ENCODE measurements at places on chromosomes 2 and 18. TPM values are rescaled to one million over a fixed set of nuclear protein-coding genes. Genes with fewer than 3 reads are reported as not detected.
A peak's percentile ranks its signal among the peaks of the same experiment; 100 is the strongest.

Gene ERICH2
- polyA plus RNA-seq, result not detected

Gene IGFBP2
- polyA plus RNA-seq, result 261 TPM

Gene ANO7
- 0.81 TPM for polyA plus RNA-seq

Gene TYMS
- polyA plus RNA-seq, result 136 TPM

Gene PSMA8
- not detected for polyA plus RNA-seq

Gene ITPRIPL1
- polyA plus RNA-seq, result 2.6 TPM

Gene DYNAP
- polyA plus RNA-seq, result not detected

Gene MATN3
- polyA plus RNA-seq, result 1.8 TPM

Gene CDCA7
- 14.9 TPM for polyA plus RNA-seq

Gene UNC80
- not detected for polyA plus RNA-seq

Gene CFC1
- not detected for polyA plus RNA-seq

Gene LRP1B
- polyA plus RNA-seq, result 0.03 TPM

Gene DSC1
- not detected for polyA plus RNA-seq

Gene ATP8B1
- 42.7 TPM for polyA plus RNA-seq

- H3K4me1 ChIP-seq, result no peaks in the 10 kb centered on the region
- no peak for DNase-seq
- no peaks in the 10 kb centered on the region for H3K27me3 ChIP-seq
Measured at GRCh38 chr2:58900246-58901027, 659.3 kb upstream of the FANCL start.

DNA sequence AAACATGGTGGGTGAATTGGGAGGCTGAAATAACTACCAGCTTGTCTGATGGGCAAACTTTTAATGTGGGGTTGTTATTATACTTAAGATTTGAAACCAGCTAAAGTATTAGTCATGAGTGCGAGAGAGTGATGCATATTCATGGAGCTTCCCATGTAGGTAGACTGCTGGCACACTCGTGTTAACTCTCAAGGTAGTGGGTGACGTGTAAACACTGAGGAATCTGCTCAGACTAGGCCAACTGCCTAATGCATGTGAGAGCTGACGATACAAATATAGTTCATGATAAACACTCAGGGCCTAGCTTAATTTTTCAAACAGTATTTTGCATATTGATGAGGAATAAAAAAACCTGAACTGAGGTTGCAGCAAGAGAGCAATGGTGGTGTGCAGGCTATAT, 1165.7 kb upstream of the PIK3C3 start:
- H3K27ac ChIP-seq, result no peak overlapping the region
- H3K36me3 ChIP-seq, result no peaks in the 10 kb centered on the region
- DNase-seq, result no peak
- no peak overlapping the region for H3K4me3 ChIP-seq

DNA sequence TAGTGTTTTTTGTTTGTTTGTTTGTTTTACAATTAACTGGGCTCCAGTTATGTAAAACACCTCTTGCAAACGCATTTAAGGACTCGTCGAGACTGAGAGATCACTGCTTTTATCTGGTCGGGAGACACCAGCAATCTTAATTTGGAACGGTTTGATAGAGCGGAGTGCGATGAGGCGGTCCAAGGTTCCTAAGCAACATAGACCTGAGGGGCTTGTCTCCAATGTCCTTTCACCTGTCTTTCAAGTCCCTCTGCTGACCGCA, 729 bp upstream of the SELENOI start:
- peak overlapping the region; percentile 93 for H3K27ac ChIP-seq
- H3K4me1 ChIP-seq, result peaks cover 20% of the 10 kb centered on the region
- DNase-seq, result no peak
- no peaks in the 10 kb centered on the region for H3K36me3 ChIP-seq
- no peaks in the 10 kb centered on the region for H3K27me3 ChIP-seq
- peak overlapping the region; percentile 93 for H3K4me3 ChIP-seq

DNA sequence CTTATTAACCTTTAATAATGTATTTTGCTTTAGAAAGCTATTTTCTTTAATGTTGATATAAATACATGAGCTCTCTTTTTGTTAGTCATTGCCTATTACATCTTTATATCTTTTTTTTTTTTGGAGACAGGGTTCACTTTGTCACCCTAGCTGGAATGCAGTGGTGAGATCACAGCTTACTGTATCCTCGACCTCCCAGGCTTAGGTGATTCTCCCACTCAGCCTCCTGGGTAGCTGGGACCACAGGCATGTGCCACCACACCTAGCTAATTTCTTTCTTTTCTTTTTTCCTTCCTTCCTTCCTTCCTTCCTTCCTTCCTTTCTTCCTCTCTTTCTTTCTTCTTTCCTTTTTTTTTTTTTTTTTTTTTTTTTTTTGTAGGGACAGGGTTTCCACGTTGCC, 15.4 kb downstream of the NAB1 start:
- H3K4me3 ChIP-seq, result no peak overlapping the region
- no peak for DNase-seq
- no peak overlapping the region for H3K27ac ChIP-seq
- peaks cover 3% of the 10 kb centered on the region for H3K36me3 ChIP-seq
- no peaks in the 10 kb centered on the region for H3K4me1 ChIP-seq

DNA sequence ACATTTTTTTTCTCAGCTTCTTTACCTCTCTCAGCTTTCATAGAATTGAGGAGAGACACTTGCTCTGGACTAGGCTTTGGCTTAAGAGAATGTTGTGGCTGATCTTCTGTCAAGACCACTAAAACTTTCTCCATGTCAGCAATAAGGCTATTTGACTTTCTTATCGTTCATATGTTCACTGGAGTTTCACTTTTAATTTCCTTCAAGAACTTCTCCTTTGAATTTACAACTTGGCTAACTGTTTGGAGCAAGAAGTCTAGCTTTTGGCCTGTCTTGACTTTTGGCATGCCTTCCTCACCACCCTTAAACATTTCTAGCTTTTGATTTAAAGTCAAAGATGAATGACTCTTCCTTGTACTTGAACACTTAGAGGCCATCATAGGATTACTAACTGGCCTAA, 104.4 kb upstream of the SLC39A10 start:
- no peak overlapping the region for H3K27ac ChIP-seq
- no peak for DNase-seq
- H3K27me3 ChIP-seq, result no peaks in the 10 kb centered on the region
- no peaks in the 10 kb centered on the region for H3K4me1 ChIP-seq

GRCh38 chr18:76747676-76748075, 74.7 kb upstream of the ZNF236 start:
- no peaks in the 10 kb centered on the region for H3K4me1 ChIP-seq
- DNase-seq, result peak; percentile 53
- H3K36me3 ChIP-seq, result no peaks in the 10 kb centered on the region

- DNase-seq, result no peak
- peaks cover 24% of the 10 kb centered on the region for H3K36me3 ChIP-seq
- no peak overlapping the region for H3K4me3 ChIP-seq
- no peak overlapping the region for H3K27ac ChIP-seq
Measured at GRCh38 chr2:20257411-20257810, 32.5 kb upstream of the SDC1 start.

- H3K4me1 ChIP-seq, result peaks cover 11% of the 10 kb centered on the region
- no peak overlapping the region for H3K27ac ChIP-seq
- H3K36me3 ChIP-seq, result no peaks in the 10 kb centered on the region
Measured at GRCh38 chr2:144156736-144157640, 362.9 kb downstream of the ZEB2 start.

DNA sequence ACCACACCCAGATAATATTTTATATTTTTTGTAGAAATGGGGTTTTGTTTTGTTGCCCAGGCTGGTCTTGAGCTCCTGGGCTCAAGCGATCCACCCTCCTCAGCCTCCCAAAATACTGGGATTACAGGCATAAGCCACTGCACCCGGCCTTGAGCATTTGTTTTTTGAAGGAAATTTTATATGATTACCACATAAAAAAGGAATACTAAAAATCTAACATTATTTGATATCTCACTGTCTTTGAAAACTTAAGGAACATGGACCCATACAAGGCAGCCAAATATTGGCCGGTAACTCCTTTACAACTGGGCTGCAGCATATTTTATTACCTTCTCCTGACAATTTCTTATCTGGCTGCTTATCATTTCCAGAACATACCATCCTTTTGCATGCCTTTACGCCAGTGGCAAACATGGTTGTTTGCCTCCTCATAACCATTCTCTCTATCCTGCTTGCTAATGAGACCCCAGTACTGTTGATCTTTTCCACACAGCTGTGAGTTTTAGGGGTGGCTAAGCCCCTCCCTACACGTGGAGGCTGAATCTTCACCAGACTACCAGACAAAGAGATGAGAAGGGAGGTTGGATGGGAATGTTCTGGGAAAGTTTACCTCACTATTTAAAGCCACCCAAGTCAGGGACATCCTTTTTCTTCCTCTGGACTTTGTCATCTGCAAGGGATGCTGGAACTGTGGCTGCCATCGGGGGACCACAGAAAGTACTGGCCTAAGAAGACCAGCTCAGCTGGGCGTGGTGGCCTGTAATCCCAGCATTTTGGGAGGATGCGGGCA, 157.5 kb downstream of the TGIF1 start:
- no peak overlapping the region for H3K4me3 ChIP-seq
- H3K4me1 ChIP-seq, result peaks cover 35% of the 10 kb centered on the region
- H3K27me3 ChIP-seq, result no peaks in the 10 kb centered on the region
- DNase-seq, result no peak

DNA sequence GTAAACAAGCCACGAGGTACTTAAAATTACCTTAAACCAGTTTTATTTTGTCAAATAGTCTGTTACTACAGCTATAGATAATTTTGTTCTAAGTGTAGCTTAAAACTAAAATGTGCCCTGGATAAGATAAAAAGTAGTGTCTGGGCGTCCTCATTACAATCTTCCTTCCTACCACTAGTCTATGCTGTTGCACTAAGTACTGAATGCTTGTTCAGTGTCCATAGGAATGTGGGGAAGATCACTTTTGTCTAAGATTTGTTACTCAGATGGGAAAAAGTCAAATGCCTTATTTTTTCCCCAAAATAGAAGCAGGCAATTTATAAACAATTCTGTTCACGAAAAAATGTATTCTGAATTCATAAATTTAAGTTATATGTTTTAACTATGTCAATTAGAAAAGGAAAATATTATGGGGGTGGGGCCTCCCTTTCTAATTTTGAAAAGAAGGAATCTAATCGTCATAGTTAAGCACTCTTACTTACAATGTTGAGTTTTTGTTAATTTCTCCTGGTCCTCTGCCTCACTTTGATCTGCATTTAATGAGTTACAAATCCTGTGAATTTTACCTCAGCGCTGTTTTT, 140.4 kb upstream of the VRK2 start:
- no peak overlapping the region for H3K4me3 ChIP-seq
- H3K27me3 ChIP-seq, result no peaks in the 10 kb centered on the region
- no peak overlapping the region for H3K27ac ChIP-seq
- H3K4me1 ChIP-seq, result no peaks in the 10 kb centered on the region
- peak; percentile 57 for DNase-seq

GRCh38 chr18:70429847-70430500, 141.1 kb downstream of the SOCS6 start:
- no peaks in the 10 kb centered on the region for H3K27me3 ChIP-seq
- no peaks in the 10 kb centered on the region for H3K36me3 ChIP-seq
- H3K4me1 ChIP-seq, result no peaks in the 10 kb centered on the region
- no peak overlapping the region for H3K4me3 ChIP-seq
- no peak for DNase-seq
- no peak overlapping the region for H3K27ac ChIP-seq

- no peaks in the 10 kb centered on the region for H3K4me1 ChIP-seq
- no peak for DNase-seq
- no peaks in the 10 kb centered on the region for H3K27me3 ChIP-seq
Measured at GRCh38 chr2:77054938-77055337, 467.2 kb downstream of the LRRTM4 start.

- no peaks in the 10 kb centered on the region for H3K4me1 ChIP-seq
- no peaks in the 10 kb centered on the region for H3K27me3 ChIP-seq
- H3K4me3 ChIP-seq, result no peak overlapping the region
- peak; percentile 66 for DNase-seq
- no peak overlapping the region for H3K27ac ChIP-seq
Measured at GRCh38 chr18:76398896-76399612, 96.0 kb downstream of the ZNF516 start.

DNA sequence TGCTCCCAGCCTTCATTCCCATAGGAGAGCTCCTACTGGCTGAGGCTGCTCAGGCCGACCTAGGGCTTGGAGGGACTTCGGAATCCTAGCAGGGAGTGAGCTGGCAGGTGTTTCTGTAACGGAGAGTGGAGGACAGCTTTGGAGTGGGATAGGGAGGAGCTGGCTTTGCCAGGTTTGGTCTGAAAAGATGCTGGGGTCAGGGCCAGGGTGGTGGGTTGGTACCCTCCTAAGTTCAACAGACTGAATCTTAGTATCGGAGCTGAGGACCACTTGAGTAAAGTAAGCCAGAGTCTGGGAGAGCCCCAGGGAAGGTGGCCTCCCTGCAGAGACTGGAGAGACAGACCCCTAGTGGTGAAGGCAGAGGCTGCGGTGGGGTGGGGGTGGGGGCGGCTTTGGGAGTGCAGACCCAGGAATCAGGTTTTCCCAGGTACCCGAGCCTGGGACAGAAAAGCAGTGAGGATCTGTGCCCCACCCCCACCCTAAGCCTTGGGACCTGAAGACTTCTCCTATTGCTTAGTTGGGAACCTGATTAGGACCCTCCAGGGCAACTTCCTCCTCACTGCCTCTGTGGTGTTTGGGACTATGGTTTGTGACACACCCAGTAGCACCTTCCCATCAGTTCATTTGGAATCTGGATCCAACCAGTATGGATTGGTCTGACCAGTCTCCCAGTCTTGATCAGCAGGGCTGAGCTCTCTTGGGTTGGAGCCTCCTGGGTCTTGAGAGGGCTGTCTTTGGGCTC, 3.0 kb downstream of the CNNM4 start:
- peaks cover 16% of the 10 kb centered on the region for H3K4me1 ChIP-seq
- peak; percentile 26 for DNase-seq
- no peaks in the 10 kb centered on the region for H3K27me3 ChIP-seq
- no peaks in the 10 kb centered on the region for H3K36me3 ChIP-seq
- H3K27ac ChIP-seq, result no peak overlapping the region

GRCh38 chr18:55950379-55951166, 362.6 kb upstream of the TCF4 start:
- H3K36me3 ChIP-seq, result no peaks in the 10 kb centered on the region
- H3K27me3 ChIP-seq, result no peaks in the 10 kb centered on the region
- H3K4me1 ChIP-seq, result no peaks in the 10 kb centered on the region
- DNase-seq, result no peak

DNA sequence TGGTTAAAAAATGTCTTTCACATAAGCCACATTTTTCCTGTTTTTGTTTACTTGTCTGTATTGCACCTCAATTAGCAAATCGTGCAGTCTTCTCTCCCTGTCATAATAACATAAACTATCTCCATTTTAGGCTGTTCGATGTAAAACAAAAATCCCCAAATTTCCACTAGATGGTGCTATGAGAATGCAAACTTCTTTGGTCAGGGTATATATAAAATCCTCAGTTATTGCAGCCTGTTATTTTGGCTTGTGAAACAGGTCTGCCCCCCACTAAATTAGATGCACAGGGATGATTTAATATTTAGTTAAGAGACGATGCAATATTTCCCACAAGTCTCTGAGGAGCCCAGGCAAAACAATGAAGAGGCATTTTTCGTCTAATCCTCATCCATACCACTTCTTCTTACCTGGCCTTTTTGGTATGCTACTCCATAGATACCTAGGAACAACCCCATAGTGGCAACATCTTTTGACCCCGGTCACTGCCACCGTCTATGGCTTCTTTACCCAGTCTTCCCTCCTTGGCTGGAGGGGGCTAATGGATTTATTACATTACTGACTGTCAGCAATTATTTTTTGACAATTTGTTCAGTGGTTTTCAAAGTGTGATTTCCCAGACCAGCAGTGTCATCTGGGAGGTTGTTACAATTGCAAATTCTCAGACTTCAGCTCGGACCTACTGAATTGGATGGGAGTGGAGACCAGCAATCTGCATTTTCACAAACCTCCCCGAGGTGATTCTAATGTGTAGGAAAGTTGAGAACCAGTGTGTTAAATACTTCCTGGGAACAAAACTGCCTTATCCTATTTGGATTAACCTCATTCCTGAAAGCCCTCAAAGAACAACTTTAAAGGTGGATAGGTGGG, 117.4 kb upstream of the CWC22 start:
- no peaks in the 10 kb centered on the region for H3K4me1 ChIP-seq
- no peak overlapping the region for H3K27ac ChIP-seq
- no peaks in the 10 kb centered on the region for H3K36me3 ChIP-seq
